ENCODE measurements at places on chromosomes 12 and 14.

- no peak for DNase-seq
Measured at GRCh38 chr12:60257063-60257462, 661.2 kb downstream of the SLC16A7 start.

DNA sequence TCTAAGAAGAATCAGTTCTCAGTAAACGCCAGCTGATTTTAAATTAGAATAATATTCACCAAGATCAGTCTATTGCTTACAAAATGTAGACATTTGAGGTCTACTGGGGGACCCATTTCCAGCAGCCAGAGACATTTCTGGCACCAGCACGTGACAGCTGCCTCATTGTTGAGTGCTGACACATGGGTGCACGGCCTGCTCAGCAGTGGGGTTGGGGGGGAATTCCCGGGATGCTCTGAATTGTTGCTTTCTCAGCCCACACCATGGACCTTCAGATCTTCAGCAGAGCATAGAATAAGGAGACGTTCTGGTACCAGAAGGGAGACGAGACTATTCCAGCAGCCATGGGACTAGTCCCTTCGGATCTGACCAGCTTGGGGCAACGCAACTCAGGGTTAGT, 18.3 kb downstream of the PLEKHG7 start:
- no peak for DNase-seq

- DNase-seq = no peak
Measured at GRCh38 chr14:20866963-20867362, 24.2 kb upstream of the RNASE3 start.

GRCh38 chr12:26696613-26697092, 136.3 kb downstream of the ITPR2 start:
- no peak for DNase-seq

- no peak for DNase-seq
Measured at GRCh38 chr12:58310809-58311622, 369.6 kb downstream of the ATP23 start.

All from activated CD8-positive, alpha-beta memory T cell treated with anti-CD3 and anti-CD28 coated beads, Interleukin-2, amount 50 U/mL, for 4 hours (primary cell).